ENCODE measurements at places on chromosomes 3 and 15.

DNA sequence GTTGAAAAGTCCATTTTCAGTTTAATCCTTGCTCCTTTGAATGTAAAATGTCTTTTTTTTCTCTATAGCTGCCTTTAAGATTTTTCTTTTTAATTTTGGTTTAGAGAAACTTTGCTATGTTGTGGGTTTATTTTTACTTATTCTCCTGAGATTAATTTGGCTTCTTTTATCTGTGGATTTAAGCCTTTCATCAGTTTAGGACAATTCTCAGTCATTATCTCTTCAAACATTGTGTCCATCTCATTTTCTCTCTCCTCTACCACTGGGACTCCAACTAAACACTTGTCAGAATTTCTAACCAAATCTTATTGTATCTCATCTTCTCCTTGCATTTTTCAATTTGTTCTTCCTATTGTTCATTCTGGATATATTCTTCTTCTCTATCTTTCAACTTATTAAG, 12.4 kb upstream of the ITGA11 start:
- no peak for DNase-seq

DNA sequence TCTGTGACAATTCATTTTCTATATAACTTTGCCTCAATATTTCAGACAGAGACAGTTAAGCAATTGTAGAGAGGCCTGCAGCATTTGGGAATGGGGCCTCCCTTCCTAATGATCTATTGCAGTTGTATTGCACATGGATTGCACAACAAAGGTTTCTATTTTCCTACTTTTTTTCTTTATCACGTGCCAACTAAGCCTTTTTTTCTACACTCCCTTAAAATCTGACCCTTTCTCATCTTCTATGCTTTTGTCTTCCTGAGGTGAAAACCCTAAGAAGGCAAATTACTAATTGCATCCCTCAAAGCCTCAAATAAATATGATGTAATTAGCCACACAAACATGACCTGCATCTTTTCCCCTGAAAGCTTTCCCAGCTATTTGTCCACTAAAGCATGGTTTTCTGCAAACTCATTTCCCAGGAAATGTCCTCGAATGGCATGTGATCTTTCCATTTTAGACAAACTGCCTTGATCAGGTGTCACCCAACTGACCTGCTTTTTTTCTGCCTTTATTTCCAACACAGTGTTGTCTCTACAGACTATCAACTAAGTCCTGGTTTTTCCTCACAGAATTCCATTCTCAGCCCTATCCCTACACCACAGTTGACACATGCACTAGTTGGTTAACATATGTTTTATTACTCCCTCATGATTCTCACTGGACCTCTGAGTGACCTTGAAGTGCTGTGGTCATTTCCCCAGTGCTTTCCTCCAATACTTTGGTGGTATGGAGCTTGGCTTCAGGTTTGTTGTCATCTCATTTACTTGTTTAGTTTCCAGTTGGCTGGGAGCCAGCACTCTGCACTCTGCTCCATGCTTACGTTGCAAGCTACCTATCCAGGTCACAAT, 31.9 kb upstream of the TSC22D2 start:
- DNase-seq, result peak; percentile 17

- peak; percentile 42 for DNase-seq
Observed at GRCh38 chr3:48194446-48195071, 6.3 kb upstream of the CDC25A start.

DNA sequence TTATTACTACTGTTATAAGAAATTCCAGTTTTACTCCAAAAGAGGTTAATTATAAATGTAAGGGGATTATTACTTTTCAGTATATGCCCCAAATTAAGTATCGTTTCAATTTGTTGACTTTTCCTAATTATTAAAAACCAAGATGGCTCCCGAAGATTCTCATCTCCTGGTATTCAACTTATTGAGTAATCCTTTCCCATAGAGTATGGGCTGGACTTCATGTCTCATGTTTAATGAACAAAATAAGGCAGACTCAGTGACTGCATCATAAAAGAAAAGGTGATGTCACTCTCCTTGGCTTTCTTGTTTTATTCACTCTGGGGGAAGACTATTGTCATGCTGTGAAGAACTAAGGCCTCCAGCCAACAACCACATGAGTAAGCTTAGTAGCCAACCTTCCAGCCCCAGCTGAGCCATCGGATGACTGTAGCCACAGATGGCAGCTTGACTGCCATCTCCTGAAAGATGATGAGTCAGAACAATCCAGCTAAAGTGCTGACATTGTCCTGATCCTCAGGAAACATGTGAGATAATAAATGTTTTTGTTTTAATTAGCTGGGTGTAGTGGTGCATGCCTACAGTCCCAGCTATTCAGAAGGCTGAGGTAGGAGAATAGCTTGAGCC, 17.3 kb downstream of the IGF2BP2 start:
- peak; percentile 37 for DNase-seq

GRCh38 chr3:53081318-53081717, 35.4 kb upstream of the SFMBT1 start:
- DNase-seq, result no peak

GRCh38 chr15:46773016-46773415, 944.3 kb upstream of the SEMA6D start:
- DNase-seq, result no peak

GRCh38 chr15:68228971-68229385, 550 bp downstream of the CLN6 start:
- no peak for DNase-seq

- DNase-seq, result no peak
Observed at GRCh38 chr15:59303633-59304032, 69.0 kb downstream of the MYO1E start.

GRCh38 chr15:58069008-58069407, 3.5 kb upstream of the ALDH1A2 start:
- no peak for DNase-seq

DNA sequence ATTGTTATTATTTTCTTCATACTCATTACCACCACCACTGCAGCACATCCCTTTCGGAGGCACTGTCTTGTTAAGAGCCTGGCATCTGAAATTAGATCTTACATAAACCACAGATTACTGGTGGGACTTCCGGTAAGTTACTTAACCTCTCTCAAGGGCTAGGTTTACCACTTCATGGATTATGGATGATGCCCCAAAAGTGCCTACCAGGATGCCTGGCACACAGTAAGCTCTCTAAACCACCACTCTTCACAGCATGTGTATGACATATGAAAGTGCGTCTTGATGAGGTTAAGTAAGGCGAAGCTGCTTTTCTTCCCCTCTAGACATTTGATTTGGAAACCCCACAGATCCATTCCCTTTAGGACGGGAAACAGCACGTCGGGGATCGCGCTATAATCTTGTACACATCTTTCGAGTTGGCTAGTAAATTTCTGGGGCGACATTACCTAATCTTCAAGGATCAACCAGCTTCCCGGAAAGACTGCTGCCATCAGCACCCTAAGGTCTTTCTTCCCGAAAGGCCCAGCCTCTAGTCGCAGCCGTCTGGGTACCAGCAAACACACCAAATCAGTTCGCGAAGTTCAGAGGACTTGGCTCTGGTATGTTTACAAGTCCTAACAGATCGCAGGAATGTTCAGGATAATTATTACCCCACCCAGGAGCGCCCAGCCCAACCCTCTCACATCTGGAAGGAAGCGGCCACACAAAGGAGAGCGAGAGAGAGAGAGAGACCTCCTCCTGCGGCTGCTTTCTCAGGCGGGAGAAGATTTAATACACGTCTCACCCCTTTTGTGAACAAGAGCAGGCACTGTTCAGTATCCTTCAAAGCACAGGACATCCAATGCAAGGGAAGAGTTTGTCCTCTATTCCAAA, 155.1 kb upstream of the FRMD4B start:
- peak; percentile 61 for DNase-seq

DNA sequence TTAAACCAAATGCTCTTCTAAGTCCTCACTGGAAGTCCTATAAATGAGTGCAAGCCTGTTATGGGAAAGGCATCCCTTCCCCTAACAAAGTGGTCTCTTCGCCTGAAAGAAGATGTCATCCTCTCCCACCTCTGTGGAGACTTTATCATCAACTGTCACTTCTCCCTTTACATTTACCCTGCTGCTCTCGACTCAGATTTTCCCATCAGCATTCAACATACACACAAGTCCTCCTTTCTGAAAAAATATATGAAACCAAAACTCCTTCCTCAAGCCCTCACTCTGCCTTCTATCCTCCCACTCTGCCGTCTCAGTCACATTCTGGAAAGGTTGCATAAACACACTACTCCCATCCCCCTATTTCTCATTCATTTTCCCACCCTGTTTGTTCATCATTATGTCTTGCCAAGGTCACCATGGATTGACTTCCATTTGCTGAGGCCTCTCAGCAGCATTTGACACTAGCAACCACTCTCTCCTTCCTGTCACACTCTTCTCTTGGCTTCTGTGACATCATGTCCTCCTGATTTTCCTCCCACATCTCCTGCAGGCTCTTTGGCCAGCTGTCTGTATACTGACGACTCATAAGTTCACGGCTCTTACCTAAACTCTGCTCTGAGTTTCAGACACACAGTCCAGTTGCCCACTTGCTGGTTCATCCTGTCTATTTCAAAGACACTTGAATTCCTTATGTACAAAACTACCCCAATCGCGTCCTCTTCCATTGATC, 70.3 kb upstream of the SMAD3 start:
- peak; percentile 39 for DNase-seq

GRCh38 chr3:82671466-82671865, 910.0 kb upstream of the GBE1 start:
- no peak for DNase-seq

DNA sequence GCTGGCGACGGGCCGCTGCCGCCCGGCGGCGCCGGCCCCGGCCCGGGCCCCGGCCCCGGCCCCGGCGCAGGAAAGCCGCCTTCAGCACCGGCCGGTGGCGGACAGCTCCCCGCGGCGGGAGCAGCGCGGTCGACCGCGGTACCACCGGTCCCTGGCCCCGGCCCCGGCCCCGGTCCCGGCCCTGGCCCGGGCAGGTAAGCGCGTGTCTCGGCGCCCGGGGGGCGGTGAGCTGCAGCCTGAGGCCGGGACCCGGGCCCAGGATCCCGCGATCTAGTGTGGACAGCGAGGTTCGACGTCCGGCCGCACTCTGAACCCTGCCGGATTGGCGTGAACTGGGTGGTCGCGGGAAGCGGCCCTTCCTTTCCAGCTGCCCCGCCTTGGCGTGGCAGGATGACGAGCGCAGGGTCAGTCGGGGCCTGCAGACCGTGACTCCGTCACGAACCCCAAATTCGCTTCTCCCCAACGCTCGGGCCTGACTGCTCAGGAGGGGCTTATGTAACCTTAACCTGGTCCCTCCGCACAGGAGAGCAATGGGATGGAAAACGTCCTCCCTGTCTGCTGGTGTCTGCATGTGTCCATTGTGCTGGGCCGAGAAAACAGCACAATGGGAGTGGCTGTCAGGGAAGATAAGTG, 472 bp downstream of the BSN start:
- DNase-seq, result peak; percentile 46

GRCh38 chr15:43900996-43901395, 74.2 kb downstream of the WDR76 start:
- no peak for DNase-seq

- no peak for DNase-seq
Observed at GRCh38 chr3:154228561-154229216, 95.6 kb downstream of the DHX36 start.

DNA sequence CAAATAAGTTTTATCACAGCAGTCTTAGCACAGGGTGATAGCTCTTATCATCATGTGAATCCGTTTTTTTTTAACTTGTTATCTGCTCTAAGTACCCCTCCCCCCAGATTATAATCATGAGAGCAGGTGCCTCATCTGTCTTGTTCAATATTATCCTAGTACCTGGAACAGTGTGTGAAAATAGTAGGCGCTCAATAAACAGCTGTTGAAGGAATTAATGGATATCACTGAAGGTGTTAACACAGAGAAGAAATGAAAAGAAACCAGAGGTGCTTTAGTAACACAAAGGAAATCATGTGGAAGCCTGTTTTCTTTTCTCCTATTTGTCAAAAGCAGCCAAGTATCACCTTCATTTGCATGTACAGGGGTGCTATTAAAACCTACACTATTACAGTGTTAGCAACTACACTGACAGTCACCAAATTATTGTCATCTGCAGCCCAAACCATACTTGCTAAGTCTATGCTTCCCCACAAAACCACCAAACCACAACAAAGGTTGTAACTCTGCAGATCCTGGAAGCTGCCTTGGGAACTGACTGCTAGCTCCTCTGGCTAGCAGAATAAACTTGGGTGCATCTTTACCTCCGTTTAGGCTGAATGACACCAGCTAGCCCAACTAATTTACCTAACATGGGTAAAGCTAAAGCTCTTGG, 2.9 kb downstream of the XPC start:
- DNase-seq, result no peak

DNA sequence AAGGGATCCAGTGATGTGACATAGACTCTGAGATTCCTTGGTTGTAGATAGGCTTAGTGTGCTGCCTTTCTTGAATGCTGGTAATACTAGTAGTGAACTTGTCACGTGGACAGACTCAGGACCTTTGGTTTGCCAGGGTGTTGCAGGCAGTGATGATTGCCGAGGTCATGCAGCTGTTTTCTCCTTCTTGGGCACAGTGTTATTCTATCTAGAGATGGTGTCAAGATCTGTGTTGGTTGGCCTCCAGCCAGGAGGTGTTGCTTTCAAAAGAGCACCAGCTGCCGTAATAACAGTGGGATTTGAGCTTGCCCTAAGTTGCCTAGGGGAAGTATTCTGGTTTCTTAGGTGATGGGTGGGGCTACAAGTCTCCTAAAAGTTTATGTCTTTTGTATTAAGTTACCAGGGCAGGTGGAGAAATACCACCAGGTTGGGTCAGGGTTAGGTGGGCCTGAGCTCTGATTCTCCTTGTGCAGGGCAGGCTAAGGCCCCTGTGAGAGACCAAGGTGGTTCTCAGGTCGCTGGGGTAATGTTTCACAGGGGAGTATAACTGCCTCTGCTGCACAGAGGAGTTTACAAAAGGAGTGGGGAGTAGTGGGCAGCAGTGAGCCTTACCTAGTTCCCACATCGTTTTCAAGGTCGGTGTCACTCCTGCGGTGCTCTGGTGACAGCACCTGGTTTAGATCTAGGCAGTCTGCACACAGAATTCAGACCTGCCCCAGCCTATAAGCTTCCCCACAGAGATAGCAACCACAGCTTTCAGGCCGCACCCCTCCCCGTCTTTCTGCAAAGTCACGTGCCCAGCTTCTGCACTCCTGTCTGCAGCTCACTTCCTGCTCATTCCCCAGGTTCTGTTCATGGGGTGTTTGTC, 350.3 kb downstream of the DOCK3 start:
- no peak for DNase-seq

DNA sequence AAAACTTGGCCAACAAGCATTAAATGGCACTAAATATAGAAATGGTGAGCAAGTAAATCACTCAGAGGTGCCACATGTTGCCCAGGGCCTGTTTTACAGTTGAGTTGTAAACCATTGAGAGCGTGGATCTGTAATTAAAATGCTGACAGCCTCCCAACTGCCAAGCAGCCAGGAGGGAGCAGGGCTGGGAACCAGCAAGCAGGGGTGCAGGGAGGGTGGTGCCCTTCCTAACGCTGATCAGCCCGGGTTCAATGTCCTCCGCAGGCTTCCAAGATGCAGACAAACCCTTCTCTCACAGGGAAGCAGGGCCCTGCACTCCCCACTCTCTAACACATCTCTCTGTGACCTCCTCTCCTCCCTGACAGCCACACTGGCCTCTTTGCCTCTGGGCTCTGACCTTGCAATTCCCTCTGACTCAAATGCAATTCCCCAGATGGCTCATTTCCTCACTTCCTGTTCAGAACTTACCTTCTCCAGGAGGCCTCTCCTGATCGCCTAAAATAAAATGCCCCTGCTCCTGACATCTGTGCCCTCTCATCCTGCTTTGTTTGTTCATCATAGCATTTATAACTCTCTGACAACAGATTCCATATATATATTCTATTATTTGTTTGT, 40.0 kb downstream of the WNT7A start:
- DNase-seq, result no peak

- DNase-seq, result no peak
Observed at GRCh38 chr3:159624616-159625015, 364.0 kb upstream of the IL12A start.

- peak; percentile 49 for DNase-seq
Observed at GRCh38 chr15:74200412-74200815, 2.2 kb downstream of the STRA6 start.

GRCh38 chr15:73862276-73862675, 11.1 kb upstream of the TBC1D21 start:
- DNase-seq, result no peak
